ENCODE measurements at places on chromosomes 3 and 15.

DNA sequence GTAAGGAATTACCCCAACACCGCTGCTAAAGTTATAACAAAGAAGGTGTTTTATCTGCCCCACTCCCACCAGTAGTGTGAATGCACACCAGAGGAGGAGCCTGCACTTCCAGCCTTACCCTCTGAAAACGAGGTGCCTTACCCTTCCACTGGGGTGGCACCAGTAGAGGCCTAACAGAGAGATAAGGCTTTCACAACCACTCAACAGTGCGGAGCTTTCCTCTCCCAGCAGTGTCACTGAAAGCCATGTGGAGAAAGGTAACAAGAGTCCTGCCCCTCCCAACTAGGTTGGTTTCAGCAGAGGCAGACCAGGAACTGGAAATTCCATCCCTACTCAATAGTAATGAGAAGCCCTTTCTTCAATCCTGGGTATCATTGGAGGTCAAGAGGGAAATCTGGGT lies 539.2 kb downstream of the VGLL3 start:
- no peaks in the 10 kb centered on the region for H3K36me3 ChIP-seq
- no peak overlapping the region for H3K27ac ChIP-seq
- H3K4me1 ChIP-seq: no peaks in the 10 kb centered on the region
- DNase-seq: no peak
- no peak overlapping the region for H3K4me3 ChIP-seq
- H3K27me3 ChIP-seq: no peaks in the 10 kb centered on the region

DNA sequence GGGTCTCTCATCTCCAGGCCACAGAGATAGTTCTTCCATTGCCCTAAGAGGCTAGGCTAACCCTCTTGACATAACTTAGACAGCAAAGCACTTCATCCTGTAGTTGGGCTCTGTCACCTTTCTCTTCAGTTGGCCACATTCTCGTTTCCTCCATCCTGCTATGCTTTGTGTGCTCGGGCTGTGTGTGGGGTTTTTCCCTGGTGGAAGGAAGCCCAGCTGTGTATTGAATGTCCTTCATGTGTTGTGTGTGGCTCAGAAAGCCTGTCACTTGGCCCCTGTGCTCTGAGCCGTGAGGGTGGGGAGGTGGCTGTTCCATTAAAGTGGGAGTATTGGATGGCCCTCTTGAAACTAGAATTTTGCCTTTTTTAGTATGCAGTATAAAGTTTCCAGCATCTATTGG lies 8.8 kb upstream of the EXOG start:
- no peak overlapping the region for H3K4me3 ChIP-seq
- peaks cover 5% of the 10 kb centered on the region for H3K27me3 ChIP-seq
- H3K36me3 ChIP-seq: peaks cover 9% of the 10 kb centered on the region
- no peak overlapping the region for H3K27ac ChIP-seq
- no peak for DNase-seq

DNA sequence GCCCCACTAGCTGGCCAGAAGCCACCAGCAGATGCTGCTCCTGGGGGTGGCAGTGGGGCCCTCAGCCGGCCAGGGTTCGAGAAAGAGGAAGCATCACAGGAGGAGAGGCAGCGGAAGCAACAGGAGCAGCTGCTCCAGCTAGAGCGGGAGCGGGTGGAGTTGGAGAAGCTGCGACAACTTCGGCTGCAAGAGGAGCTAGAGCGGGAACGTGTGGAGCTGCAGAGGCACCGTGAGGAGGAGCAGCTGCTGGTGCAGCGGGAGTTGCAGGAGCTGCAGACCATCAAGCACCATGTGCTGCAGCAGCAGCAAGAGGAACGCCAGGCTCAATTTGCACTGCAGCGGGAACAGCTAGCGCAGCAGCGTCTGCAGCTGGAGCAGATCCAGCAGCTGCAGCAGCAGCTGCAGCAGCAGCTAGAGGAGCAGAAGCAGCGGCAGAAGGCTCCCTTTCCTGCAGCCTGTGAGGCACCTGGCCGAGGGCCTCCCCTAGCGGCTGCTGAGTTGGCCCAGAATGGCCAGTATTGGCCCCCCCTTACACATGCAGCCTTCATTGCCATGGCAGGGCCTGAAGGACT lies 17.5 kb upstream of the APEH start:
- H3K27me3 ChIP-seq: peaks cover 5% of the 10 kb centered on the region
- no peak overlapping the region for H3K27ac ChIP-seq
- H3K4me1 ChIP-seq: no peaks in the 10 kb centered on the region
- no peak for DNase-seq

DNA sequence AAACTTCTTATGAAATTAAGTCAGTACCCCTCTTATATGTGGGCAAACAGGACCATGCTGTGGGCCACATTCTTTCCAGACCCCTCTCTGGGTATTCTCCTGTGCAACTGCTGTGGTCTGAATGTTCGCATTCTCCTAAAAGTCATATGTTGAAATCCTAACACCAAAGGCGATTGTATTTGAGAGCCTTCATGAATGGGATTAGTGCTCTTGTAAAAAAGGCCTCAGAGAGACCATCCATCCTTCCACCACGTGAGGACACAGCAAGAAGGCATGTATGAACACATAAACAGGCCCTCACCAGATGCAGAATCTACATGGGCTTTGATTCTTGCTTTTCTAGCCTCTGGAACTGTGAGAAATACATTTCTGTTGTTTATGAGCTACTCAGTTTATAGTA lies 68.0 kb upstream of the NAALADL2 start:
- no peak overlapping the region for H3K4me3 ChIP-seq
- DNase-seq: no peak
- no peak overlapping the region for H3K27ac ChIP-seq

DNA sequence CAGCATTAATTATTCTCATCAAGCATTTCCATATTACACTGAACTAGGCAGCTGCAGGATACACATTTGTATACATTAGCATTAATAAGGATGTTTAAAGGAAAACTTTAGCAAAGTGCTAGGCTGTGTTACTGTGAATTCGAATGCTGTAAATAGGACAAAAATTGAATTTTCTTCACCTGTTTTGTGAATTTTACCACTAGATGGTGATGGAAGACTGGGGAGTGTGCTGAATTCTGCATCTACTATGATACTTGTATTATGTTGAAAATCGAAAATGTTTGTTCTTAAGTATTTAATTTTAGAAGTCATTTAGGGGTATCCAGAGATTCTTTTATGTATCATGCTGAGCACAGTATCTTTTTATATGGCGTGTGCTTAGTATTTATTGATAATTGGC lies 12.3 kb upstream of the P2RY14 start:
- H3K27me3 ChIP-seq: peaks cover 1% of the 10 kb centered on the region
- DNase-seq: no peak
- no peaks in the 10 kb centered on the region for H3K4me1 ChIP-seq

DNA sequence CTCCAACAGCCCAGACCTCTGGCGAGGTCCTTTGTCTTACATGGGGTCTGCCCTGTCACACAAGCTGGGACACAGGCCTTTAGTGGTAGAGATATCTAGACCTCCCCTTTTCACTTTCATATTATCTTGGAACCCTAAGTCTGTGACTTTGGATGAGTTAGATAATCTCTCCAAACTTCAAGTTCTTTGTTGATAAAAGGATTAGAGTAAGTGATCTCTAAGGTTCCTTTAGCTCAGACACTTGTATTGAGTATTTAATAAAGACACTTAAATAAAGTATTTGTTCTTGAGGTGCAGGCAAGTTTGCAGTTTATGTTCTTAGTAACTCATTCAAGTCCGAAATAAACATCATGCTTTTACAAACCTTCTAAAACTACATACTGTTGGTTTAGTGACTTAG lies 459.6 kb downstream of the SHQ1 start:
- H3K27me3 ChIP-seq: peaks cover 3% of the 10 kb centered on the region
- DNase-seq: no peak
- no peaks in the 10 kb centered on the region for H3K36me3 ChIP-seq
- H3K4me1 ChIP-seq: peaks cover 34% of the 10 kb centered on the region

- peaks cover 59% of the 10 kb centered on the region for H3K4me1 ChIP-seq
- H3K36me3 ChIP-seq: peaks cover 35% of the 10 kb centered on the region
- peaks cover 11% of the 10 kb centered on the region for H3K27me3 ChIP-seq
- H3K4me3 ChIP-seq: no peak overlapping the region
- no peak for DNase-seq
Measured at GRCh38 chr3:11603628-11604027, 40.1 kb downstream of the VGLL4 start.

- DNase-seq: no peak
- no peaks in the 10 kb centered on the region for H3K27me3 ChIP-seq
- H3K27ac ChIP-seq: no peak overlapping the region
- no peaks in the 10 kb centered on the region for H3K36me3 ChIP-seq
Measured at GRCh38 chr3:8446845-8447244, 54.8 kb upstream of the LMCD1 start.

DNA sequence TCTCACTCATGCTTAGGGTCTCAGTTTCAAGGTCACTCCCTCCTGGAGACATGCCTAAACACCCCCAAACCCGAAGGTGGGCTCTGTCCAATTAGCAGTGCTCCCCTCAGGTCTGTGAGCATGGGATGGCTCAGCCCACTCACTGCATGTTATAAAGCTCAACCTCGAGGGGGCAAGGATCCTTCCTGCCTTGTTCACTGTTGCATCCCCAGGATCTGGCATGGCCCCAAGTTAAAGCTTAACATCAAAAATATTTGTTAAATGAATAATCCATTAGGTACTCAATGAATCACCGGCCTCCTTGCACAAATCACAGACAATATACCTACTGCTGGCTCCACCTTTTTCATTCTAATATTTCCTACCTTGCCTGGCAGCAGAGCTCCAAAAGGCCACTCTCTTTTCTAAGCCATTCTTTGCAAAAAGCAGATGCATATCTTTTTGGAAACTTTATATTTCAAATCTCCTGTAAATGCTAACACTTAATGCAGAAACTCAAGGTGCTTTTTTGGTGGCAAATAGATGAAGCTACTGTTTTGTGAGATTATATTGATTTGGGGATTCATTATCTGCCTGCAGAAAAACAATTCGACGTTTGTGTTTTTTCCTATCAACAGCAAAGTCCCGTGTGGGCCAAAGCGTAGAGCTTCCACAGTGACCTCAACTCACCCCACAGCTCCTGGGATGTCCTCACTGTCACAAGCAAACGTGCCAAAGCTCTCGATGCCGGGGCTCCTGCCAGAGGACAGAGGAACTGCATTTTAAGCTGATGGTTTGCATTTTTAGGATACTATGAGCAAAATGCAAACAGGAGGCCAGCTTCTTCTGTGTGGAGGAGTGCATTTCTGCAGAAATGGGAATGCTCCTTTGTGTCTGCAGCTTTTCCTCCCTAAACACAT lies 35.4 kb downstream of the PCOLCE2 start:
- H3K36me3 ChIP-seq: no peaks in the 10 kb centered on the region
- H3K27me3 ChIP-seq: no peaks in the 10 kb centered on the region
- no peak overlapping the region for H3K27ac ChIP-seq
- no peak for DNase-seq
- H3K4me3 ChIP-seq: no peak overlapping the region
- no peaks in the 10 kb centered on the region for H3K4me1 ChIP-seq

DNA sequence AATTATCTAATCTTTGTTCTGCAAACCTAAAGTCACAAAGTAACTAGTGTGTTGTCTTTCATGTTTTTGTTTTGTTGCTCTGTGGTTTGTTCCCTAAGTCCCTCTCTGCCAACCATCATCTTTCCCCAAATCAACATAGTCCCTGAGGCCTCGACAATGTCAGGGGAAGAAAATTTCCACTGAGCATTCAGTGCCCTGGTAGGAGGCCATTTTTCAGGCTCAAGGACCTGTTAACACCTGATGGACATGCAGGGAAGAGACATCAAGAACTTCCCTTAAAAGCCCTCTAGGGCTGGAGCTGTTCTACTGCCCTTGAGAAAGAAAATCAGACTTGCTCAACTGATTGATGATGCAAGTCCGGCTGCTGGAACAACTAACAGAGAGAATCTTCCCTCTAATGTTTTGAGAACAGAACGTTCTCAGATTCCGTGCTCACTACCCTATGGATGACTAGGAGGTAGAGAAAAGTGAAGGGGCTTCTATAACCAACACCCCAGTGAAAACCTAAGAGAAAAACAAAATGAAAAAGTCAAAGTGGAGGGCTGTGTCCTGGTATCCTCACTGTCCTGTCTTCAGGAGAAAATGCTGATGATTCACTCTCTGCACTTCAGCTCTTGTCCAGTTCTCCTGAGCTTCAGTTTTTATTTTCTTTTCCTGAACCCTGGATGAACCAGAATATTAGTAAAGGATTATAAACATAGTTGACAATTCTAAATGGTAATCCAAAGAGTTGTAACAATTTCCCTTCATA lies 373.1 kb downstream of the FOXP1 start:
- H3K4me1 ChIP-seq: peaks cover 8% of the 10 kb centered on the region
- no peaks in the 10 kb centered on the region for H3K36me3 ChIP-seq
- DNase-seq: no peak
- H3K4me3 ChIP-seq: no peak overlapping the region
- no peaks in the 10 kb centered on the region for H3K27me3 ChIP-seq

DNA sequence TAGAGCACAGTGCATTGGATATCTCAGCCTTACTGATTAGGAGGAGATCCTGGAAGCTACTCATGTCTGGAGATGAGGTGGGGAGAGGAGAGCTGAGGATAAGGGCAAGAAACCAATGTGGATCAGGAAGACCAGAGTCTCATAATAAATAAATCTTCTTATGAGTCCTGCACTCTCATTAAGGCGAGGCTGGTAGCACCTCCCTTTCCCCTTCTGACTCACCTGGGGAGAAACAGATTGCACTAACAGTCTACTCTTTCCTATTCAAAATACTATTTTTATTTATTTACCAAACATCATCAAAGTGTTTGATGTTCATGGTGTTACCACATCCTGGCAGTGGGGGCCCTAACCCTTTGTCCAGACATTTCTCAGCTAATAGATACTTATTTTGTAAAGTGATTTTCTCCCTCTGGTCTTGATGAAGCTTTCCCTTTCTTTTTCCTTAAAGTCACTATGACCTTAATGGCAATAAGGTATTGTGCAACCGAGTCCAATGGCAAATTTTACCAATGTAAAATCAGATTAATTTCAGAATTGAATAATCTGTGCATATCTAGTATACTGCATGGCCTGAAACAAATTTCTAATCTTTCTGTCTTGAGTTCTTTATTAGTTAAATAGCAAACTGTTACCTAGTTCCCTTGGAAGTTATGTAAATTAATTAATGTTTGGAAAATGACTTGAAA lies 81.1 kb downstream of the IQCH start:
- no peaks in the 10 kb centered on the region for H3K27me3 ChIP-seq
- no peak for DNase-seq
- peaks cover 7% of the 10 kb centered on the region for H3K4me1 ChIP-seq
- H3K4me3 ChIP-seq: no peak overlapping the region

- H3K36me3 ChIP-seq: no peaks in the 10 kb centered on the region
- no peak for DNase-seq
- H3K27me3 ChIP-seq: no peaks in the 10 kb centered on the region
Measured at GRCh38 chr3:23157331-23157730, 45.8 kb upstream of the UBE2E2 start.

DNA sequence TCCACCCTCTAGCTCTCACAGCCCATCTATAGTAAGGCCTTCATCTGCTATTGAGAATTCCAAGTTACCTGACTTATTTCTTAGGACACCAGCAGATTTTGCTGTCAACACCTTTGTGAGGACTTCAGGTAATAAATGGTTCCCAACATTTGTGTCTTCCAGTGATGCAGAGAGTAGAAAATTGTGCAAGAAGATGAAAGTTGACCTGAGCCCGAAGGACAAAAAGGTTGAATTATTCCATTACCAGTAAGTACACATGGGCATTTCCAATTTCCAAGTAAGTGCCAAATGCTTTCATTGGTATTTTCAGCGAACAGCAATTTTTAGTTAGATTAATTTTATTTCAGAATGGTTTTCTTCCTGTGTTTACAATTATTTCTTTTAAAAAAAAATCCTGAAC lies 35.4 kb downstream of the PDIA5 start:
- no peak for DNase-seq
- no peak overlapping the region for H3K4me3 ChIP-seq
- no peak overlapping the region for H3K27ac ChIP-seq
- peaks cover 37% of the 10 kb centered on the region for H3K36me3 ChIP-seq
- H3K27me3 ChIP-seq: no peaks in the 10 kb centered on the region

GRCh38 chr3:42668793-42669217 lies 15.3 kb downstream of the ZBTB47 start:
- H3K27ac ChIP-seq: no peak overlapping the region
- peaks cover 3% of the 10 kb centered on the region for H3K4me1 ChIP-seq
- H3K4me3 ChIP-seq: no peak overlapping the region
- no peaks in the 10 kb centered on the region for H3K36me3 ChIP-seq
- no peak for DNase-seq

All from endothelial cell (in vitro differentiated cells).